ENCODE measurements at places on chromosomes 2 and 18.

GRCh38 chr2:65340898-65341681 is 91.3 kb downstream of the SPRED2 start:
- DNase-seq = no peak

- no peak for DNase-seq
Observed at GRCh38 chr2:226643030-226643945, 156.3 kb downstream of the IRS1 start.

GRCh38 chr2:201444746-201445465 is 6.4 kb downstream of the TRAK2 start:
- DNase-seq = no peak

- DNase-seq = no peak
Observed at GRCh38 chr18:12990641-12990966, 558 bp upstream of the CEP192 start.

GRCh38 chr2:234579231-234579962 is 82.5 kb upstream of the ARL4C start:
- no peak for DNase-seq

DNA sequence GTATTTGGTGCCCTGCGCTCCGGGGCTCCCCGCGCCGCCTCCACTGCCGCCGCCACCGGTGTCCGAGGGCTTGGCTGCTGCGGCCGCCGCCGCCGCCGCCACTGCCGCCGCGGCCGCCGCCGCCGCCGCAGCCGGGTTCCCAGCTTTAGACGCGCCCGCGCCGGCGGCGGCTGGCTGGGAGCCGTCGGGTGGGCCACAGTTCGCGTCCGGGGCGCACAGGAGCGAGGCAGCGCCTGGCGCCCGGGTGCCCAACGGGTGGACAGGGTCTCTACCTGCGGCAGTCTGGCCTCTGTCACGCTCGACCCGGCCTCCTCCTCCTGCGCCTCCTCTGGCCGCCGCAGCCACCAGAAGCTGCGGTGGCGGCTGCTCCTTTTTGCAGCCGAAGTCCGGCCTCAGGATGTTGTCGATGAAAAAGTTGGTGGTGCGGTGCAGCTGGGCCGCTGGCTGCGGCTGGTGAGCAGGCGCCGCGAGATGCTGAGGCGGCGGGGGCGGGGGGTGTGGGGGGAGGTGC is 951 bp downstream of the EN1 start:
- no peak for DNase-seq

DNA sequence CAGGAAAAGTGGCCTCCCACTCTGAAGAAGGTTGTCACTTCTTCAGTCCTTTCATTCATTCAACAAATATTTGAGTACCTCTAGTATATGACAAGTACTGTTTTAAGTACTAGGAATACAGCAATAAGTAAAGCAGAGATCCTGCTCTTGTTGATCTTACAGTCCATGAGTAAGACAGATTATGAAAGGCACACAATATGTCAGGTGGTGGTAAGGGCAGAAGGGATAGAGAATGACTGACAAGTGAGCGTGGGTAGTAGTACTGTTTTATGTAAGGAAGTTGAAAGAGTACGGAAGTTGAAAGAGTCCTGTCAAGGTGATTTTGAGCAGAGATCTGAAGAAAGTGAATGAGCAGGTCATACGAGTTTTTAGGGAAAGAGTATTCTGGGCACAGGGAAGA is 111.3 kb downstream of the GALNT1 start:
- DNase-seq = no peak

Data from GM12864 (cell line).